Omental fat pad (tissue), 4 donors: ENCODE measurements at places on chromosomes 4 and X. TPM values are rescaled to one million over a fixed set of nuclear protein-coding genes. Genes with fewer than 3 reads are reported as not detected.

CCKAR gene
- not detected for total RNA-seq

AWAT2 gene
- not detected for total RNA-seq

MAGEC3 gene
- not detected for total RNA-seq

HGFAC gene
- not detected for total RNA-seq

PAGE1 gene
- not detected for total RNA-seq

FAT4 gene
- 10.2 TPM for total RNA-seq

CLCN4 gene
- 2.5 TPM for total RNA-seq

MAGEB2 gene
- not detected for total RNA-seq

- DNase-seq: no peak
Measured at GRCh38 chr4:113293043-113293560, 243.6 kb downstream of the ANK2 start.

- DNase-seq: no peak
Measured at GRCh38 chrX:133646719-133647116, 231.4 kb upstream of the GPC4 start.

DNA sequence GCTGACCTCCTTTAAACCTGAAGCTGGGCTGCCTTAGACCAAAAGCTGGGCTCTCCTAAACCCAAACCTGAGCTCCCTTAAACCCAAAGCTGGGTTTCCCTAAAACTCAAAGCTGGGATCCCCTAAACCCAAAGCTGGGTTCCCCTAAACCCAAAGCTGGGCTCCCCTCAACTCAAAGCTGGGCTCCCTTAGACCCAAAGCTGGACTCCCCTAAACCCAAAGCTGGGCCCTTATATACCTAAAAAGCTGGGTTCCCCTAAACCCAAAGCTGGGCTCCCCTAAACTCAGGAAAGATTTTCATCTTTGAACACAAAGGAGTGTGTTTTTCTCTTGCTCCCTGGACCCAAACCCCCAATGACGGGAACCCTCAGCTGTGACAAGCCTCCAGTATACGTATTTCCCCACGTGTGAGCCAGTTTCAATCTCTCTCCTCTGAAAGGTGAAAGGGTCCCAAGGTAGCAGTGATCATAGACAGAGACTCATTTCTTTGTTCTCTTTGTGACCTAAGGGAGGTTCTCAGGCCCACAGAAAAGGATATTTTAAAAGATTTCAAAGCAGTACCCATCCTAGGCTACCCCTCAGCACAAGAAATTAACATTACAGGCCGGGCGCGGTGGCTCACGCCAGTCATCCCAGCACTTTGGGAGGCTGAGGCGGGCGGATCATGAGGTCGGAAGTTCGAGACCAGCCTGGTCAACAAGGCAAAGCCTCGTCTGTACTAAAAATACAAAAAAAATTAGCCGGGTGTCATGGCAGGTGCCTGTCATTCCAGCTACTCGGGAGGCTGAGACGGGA lies 31.3 kb upstream of the ASMTL start:
- no peak for DNase-seq

GRCh38 chrX:132257116-132257515 lies 37.9 kb upstream of the RAP2C start:
- DNase-seq: no peak

DNA sequence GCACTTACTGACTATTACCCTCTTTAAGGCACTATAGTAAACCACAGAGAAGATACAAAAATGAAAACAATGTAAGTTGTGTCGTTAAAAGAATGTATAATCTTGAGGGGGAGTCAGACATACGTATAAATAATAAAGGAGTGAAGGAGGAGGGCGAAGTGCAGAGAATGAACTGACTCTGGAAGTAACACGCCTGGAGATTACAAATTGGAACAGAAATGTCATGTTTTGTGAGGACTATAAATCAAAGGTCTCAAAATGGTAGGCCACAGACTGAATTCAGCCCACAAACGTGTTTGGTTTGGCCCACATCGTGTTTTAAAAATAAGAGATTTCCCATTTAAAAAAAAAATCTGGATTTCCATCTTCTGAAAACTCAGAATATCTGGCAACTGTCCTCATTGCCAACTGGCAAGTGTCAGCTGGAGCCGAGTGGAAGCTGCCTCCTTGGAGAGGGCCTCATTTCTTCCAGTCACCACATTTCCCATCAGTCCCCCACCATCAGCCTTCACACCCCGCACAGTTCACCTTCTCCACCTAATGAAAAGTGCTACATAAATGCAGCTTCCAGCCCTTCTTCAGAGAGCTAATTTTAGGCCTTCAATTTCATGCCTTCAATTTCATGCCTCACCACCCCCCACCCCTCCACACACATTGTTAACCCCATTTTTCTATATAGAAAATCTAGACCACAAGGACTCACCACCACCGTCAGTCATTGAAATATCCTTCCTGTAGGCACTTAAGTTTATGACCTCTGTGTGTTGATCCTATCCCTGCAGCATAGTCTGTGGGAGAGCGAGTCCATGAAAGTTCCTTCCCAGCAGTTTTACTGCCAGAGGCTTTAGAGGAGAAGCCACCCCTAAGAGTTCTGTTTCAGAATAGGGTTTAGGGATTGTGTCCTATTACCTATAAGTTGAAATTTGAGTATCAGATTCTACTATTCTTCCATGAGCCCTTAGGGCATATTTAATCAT lies 32.0 kb upstream of the COL25A1 start:
- DNase-seq: no peak

- DNase-seq: no peak
Measured at GRCh38 chr4:80922941-80923340, 107.6 kb upstream of the BMP3 start.

- DNase-seq: no peak
Measured at GRCh38 chr4:40221744-40222143, 24.9 kb downstream of the RHOH start.

GRCh38 chr4:174286870-174287269 lies 3.2 kb downstream of the CEP44 start:
- no peak for DNase-seq

GRCh38 chr4:19743115-19743638 lies 508.5 kb upstream of the SLIT2 start:
- DNase-seq: no peak

DNA sequence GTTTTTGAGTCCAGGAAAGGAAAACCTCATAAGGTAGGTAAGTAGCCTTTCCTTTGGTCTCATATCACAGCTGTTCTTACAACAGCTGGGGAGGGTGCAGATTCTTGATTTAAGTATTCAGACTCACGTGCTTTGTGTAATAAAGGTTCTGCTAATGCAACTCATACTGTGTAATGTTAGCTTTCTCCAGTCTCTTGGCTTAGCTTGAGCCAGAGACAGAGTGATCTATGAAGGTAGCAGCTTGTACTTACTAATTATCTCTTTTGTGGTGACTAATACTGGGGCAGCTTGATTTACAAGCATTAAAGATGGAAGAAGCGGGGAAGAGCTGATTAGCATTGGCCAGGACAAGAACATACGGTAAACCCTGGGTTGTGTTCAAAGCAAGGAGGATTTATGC lies 80.3 kb downstream of the LNX1 start:
- DNase-seq: no peak

GRCh38 chr4:139453041-139453370 lies 915 bp upstream of the RAB33B start:
- DNase-seq: no peak

DNA sequence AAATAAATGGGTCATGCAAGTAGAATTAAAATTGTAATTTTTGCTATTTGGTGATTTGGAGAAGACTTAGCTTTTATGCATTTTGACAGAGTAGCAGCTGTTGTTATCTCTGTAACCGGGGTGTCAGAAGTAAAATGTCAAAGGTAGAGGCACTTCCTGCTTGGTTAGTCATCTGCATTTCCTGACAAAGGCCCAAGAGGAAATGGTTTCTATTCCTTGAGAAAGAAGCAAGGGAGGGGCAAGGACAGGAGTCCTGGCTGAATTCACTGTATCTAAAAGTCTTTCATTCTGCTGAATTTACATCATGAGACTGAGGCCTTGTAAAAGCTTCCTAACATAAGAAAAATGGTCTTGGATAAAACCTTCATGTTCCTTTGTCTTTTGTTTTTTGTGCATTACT lies 550.9 kb upstream of the BOD1L1 start:
- DNase-seq: no peak

GRCh38 chr4:141464366-141464765 lies 172.0 kb upstream of the IL15 start:
- no peak for DNase-seq
